ENCODE measurements at places on chromosomes 2 and 18.
A peak's percentile ranks its signal among the peaks of the same experiment; 100 is the strongest.

DNA sequence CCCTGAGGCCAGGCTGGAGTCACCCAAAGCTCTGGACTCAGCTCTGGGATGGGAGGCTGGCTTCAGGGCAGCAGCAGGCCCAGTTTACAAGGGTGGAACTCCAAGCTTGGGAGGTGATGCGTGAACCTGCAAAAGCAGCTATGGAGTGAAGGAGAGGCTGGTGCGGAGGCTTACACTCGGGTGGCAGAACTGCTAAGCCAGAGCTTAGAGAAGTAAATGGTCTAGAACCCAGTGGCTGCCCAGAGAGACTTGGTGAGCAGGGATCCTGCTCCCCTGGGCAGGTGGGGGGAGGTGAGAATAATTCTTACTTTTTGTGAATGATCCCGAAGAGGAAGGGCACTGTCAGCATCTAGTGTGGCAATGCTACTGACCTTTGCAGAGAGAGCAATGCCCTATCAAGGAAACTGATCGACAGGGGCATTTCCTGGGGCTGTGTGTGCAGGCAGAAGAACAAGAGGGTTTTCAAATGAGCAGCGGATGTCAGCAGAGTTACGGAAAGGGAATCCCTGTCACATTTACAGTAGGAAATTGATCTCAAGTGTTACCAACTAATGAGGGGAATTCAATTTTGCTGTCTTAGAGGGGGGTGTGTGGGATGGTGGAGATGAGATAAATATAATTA lies 80.4 kb downstream of the TGFA start:
- no peak for DNase-seq

DNA sequence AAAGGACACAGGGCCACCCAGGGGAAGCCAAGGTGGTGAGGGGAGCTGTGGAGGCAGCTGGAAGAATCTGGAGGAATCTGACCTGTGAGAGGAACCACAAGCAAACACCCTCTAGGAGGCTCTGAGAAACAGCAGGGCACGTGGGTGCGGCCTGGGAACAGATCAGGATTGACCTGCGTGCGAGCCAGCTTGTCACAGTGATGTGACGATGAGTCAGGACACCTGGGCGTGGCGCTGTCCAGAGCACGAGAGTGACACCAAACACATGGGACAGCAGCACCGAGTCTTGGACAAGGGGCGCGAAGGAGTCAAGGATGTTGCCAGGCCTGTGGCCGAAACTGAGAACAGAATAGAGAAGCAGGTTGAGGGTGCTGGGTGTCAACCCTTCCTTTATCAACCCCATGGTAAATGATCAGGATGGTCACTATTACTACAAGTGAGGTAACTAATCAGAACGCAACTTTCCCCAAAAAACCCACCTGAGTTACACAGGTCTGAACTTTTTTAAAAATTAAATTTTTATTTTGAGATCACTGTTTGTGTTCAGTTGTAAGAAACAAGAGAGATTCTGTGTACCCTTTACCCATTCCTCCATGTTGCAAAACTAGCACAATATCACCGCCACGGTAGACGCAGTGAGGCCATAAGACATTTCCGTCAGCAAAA lies 637 bp upstream of the SFT2D3 start:
- no peak for DNase-seq

DNA sequence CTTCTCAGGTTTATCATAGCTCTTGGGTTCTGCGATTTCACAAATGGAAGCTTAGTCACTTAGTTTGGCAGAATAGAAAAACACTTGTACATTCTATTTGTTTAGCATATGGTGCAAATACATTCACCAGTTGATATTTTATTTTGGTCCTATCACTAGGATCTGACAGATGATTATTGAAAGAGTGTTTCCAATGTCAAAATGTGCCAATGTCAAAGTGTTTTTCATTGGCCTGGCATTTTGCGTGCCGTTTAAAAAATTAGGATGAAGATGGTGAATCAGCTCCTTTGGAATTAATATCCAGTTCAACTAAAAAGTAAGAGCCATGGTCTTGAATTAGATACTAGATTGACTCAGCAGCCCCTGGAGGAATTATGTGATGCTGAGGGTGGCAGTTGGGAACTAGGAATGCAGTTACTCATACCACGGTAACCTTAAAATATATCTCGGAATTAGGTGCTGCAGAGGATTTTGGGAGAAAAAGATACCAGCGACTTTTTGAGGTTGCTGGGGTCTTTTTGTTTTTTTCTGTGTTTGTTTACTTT lies 87.0 kb downstream of the SPHKAP start:
- no peak for DNase-seq

- no peak for DNase-seq
Observed at GRCh38 chr2:120820263-120820952, 84.7 kb downstream of the GLI2 start.

- DNase-seq = no peak
Observed at GRCh38 chr2:215567504-215567903, 131.6 kb upstream of the FN1 start.

GRCh38 chr2:20188851-20189250 lies 36.1 kb downstream of the SDC1 start:
- no peak for DNase-seq

DNA sequence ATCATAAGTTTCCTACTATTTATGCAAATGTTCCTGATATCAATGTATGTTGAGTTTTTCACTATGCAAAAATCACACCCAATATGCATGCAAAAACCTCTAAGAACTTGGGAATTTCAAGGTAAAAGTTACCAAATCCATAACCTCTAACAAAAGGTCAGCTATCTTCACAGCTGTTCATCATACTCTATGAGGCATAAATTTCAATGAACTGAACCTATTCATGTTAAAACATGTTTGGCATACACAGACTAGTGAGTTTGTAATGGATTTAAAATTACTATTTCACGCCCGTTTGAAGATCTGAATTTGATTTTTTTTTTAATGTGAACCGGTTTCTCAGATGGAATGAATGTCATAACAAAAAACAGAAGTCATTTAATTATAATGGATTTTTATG lies 100.2 kb downstream of the ATAD2B start:
- no peak for DNase-seq

- peak; percentile 79 for DNase-seq
Observed at GRCh38 chr2:46001741-46002506, 295.3 kb upstream of the EPAS1 start.

DNA sequence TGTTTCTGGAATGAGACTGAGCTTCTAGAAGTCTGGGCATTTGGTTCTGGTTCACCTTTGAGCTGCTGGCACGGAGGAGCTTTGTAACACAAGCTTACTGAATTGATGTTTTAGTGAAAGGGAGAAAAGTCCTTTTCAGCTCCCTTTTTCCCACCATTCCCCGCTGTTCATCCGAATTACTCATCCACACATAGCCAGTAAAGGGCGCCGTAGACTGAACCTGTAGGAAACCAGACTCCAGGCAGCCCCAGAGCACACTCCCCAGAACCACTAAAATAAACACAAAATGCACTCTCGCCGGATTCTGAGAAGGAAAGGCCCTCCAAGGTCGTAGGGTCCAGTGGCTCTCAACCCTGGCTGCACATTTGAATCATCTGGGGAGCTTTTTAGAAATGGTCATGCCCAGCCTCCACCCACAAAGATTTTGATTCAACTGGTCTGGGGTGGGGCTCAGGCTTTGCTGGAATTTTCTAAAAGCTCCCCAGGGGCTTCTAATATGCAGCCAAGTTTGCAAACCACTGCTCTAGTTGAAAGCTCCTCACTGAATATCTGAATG lies 29.6 kb downstream of the TCF7L1 start:
- no peak for DNase-seq

DNA sequence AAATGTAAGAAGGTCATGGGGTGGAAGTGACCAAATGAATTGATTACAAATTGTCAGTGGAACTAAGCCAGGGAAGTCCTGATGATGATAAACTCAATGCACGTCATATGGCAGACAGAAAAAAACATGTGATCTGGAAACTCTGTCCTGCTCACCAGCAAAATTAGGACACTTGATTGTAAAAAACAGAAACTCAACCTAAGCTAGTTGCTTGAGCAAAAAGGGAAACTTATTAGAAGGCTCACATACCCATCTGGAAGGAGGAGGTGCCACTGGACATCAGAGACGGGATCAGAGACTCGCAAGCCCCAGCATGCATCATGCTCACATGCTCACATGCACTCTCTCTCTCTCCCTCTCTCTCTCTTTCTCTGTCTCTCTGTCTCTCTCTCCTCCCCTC lies 96.8 kb downstream of the SP3 start:
- DNase-seq = no peak

GRCh38 chr2:7594211-7594610 lies 677.0 kb downstream of the RNF144A start:
- no peak for DNase-seq

DNA sequence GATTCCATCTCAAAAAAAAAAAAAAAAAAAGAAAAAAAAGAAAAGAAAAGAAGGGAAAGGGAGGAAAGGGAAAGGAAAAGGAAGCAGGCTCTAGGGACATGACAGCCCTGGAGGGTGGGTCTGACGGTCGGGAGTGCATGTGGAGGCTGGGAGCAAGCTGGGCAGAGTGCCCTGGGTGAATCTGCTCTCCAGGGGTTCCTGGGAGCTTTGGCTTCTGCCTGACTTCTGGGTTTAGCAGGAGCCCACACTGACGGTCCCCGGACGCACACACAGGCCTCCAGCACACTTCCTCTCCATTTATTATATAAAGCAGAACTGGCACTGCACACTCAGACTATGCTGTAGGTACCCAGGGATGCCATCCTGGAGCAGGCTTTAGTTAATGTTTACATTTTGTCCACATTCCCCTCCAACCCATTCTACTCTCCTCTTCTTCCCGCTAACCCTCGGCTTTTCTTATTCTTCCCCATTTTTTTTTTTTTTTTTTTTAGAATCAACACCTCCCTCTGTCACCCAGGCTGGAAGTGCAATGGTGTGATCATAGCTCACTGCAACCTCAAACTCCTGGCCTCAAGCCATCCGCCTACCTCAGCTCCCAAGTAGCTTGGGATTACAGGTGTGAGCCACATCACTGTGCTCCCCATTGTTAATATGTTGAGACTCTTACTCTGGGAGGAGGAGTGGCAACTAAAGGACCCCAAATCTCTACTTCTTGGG lies 151.1 kb upstream of the SLC1A4 start:
- no peak for DNase-seq

DNA sequence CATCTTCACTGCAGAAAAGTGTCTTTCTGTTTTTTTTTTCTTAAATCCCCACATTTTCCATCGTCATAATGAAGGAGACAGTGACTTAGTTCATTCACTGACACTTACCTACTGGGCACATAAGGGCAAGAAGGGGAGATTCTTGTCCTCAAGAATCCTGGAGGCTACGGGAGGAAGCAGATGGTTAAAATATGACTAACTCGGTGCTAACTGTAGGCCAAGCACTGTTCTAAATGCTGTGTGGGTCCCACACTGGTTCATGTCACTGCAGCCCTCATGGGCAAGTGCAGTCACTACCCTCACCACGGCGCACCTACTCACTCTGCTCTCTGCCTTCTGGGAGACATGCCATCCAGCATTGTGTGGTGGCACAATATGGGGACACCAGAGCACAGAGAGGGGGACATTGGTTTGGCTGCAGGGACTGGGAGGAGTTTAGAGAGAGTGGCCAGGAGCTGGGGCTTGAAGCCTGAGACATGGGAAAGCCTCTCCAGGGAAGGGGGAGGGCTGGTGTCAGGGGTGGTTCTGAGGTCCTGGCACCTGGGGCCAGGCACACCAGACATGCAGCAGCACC lies 305.2 kb downstream of the MYCN start:
- no peak for DNase-seq

GRCh38 chr2:53512071-53512826 lies 255.4 kb upstream of the CHAC2 start:
- peak; percentile 27 for DNase-seq

DNA sequence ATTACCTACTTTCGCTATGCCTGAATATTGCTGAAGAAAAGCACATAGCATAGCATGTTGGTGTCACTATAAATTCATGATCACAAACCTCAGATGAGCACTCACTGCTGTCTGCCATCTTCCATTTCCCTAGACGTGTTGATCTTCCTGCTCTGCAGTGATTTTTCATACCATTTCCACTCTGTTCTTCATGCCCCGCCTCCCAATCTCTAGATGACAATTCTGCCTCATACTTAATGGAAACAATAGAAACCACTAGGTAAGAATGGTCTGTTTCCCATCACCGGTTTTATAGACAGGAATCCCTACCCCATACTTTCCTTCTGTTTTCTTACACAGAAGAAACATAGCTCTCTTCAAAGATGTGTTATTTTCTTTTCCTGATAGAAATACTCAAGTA lies 63.8 kb downstream of the PIK3C3 start:
- DNase-seq = no peak

- DNase-seq = no peak
Observed at GRCh38 chr2:105329561-105330495, at the start of gene TGFBRAP1. Gene TGFBRAP1, minus strand, starts transcription at chr2:105329735. Its CDS starts 21,434 bp downstream, at chr2:105308301.

DNA sequence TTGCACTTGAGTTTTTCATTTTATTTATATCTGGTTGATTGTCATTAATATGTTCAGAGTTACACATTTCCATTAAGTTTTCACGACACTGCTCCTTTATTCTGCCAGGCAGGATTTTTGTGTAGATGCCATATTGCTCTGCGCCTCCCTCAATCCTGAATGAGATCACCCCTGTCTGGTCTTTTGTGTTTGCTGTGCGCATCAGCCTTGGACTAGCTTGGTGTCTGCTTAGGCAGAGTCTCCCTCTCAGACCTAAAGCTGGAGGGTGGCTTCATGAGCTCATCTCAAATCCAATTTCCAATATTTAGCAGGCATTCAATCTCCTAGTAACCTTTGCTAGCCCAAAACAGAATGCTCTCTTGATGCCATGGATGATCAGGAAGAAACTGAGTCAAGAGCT lies 137.4 kb downstream of the SMAD7 start:
- DNase-seq = no peak

GRCh38 chr2:54084600-54084999 lies 30.8 kb upstream of the ACYP2 start:
- no peak for DNase-seq

- no peak for DNase-seq
Observed at GRCh38 chr18:58290116-58290695, 246.2 kb downstream of the NEDD4L start.

DNA sequence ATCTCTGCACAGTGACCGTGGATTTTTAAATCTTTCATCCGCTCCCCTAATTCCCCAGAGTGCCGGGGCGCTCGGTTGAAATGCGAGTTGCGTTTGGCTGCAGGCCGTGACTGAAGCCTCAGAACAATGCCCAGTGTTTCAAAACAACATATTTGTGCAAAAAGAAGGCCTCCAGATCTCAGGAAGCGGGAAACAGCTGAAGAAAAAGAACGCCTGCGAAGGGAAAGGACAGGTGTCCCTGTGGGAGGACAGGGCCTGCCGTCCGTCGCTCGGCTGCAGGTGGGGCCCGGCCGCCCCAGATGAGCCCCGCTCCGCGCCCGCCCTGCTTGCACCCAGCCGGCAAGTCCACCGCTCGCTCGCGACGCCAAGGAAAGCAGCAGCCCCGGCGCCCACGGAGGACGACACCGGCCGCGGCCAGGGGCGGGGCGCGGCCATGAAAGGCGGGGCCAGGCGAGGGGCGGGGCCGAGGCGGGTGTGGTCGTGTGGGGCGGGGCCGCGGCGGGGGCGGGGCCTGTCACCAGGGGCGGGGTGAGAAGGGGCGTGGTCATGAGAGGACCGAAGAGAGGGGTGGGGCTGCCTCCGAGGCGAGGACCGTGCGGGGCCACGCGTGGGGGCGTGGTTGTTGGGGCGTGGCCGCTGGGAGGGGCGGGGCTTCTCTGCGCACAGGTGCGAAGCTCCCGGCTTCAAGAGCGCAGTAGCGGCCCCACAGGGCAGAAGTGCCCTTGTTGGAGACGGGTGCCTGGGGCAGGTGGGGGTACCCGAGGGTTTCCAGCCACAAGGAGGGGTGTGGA lies 17.6 kb upstream of the BOK start:
- DNase-seq = no peak

GRCh38 chr2:215615803-215616174 lies 179.9 kb upstream of the FN1 start:
- DNase-seq = no peak

- DNase-seq = no peak
Observed at GRCh38 chr2:98935111-98935770, 784 bp downstream of the CRACDL start.

Data from GM04503 (cell line).